ENCODE measurements at places on chromosomes 2 and 18.

DNA sequence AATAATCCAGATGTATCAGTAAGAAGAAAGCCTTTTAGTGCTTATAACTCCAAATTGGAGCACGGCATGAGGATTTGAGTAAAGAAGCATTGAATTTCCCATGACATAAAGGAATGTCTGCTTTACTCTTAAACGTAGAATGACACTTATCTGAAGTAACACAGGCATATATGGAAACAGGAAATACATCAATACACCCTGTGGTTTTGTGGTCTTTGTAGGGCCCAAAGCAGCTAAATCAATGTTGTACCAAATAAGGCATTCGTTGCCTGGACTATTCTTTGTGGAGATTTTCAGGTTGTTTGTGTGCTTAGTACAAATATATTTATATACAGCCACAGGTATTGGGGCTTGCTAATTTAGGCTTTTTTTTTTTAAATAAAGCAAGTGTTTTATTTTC lies 660.5 kb downstream of the LRRTM4 start:
- peak; percentile 30 for DNase-seq

DNA sequence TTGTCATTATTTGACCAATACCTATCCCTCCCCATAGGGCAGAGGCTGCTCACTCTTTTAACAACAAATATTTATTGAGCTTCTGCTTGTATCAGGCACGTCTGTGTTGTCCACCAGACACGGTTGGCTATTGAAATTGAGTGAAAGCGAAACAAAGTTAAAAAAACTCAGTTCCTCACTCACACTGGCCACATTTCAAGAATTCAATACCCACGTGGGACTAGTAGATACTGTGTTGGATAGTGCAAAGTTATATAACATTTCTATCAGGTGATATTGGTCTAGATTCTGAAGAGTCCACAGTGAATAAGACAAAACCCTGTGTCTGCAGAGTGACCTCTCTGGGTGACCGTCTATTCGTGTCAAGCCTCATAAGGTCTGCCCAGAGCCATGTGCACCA lies 43.9 kb upstream of the GALR1 start:
- DNase-seq, result no peak

- no peak for DNase-seq
Observed at GRCh38 chr18:77635451-77635850, 385.8 kb downstream of the GALR1 start.

- DNase-seq, result no peak
Observed at GRCh38 chr2:72583376-72583775, 242.5 kb downstream of the EXOC6B start.

Measured in common myeloid progenitor, CD34-positive (primary cell).